ENCODE measurements at places on chromosomes 1 and 21. TPM values are rescaled to one million over a fixed set of nuclear protein-coding genes. Genes with fewer than 3 reads are reported as not detected.

- no peak for DNase-seq
These were observed 20.7 kb upstream of the ZNF326 start for GRCh38 chr1:89974256-89974655.

GRCh38 chr1:70462611-70463010, 51.5 kb downstream of the CTH start:
- no peak for DNase-seq

DNA sequence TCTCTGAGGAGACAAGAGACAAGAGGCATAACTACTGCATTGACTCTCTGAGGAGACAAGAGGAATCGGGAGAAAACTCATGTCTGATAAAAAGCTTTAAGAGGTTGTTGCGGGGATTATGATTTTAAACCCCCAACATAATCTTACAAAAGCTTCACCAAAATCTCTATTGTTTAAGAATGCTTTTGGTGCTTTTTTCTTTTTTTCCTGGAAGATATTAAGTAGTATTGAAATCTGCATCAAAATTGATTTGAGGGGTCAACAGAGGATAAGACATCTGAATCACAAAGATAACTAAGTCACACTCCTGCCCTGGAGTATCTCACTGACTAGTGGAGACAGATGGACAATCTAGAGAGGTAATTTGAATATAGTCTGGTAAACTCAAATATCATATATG, 115.6 kb upstream of the MROH9 start:
- DNase-seq = no peak

DNA sequence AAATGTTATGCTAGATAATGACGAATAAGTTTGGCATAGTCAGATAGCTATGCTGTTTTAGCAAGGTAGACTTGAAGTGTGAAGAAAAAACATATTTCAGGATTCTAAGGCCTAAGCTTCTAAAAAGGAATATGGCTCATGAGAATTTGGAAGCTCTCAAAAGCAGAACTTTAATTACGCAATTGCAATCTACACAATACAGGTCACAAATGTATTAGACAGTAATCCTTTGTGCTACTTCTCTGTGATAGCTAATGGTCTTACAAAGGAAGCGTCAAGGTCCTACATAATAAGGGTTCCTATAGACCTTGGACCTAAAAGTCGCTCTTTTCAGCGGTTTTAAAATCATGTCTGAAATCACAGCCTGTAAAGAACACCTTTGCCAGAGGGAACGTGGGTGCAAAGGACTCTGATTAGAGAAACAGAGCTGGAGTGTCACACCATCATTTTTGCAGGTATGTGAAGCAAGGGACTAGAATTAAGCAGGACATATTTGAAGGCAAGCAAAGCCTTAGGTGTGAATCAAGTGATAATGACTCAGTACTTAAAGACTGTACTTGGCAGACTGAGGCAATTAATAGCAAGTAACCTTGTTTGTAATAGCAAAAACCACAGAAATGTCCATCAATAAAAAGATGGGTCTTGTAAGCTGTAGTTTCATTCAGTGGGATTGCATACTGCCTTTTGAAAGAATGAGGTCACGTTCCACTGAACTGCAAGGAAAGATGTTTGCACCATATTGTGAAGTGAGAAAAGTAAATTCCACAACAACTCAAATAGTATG, 420.2 kb downstream of the KCTD3 start:
- DNase-seq = peak; percentile 23

Gene CDCA8
- 4.2 TPM for total RNA-seq

DNA sequence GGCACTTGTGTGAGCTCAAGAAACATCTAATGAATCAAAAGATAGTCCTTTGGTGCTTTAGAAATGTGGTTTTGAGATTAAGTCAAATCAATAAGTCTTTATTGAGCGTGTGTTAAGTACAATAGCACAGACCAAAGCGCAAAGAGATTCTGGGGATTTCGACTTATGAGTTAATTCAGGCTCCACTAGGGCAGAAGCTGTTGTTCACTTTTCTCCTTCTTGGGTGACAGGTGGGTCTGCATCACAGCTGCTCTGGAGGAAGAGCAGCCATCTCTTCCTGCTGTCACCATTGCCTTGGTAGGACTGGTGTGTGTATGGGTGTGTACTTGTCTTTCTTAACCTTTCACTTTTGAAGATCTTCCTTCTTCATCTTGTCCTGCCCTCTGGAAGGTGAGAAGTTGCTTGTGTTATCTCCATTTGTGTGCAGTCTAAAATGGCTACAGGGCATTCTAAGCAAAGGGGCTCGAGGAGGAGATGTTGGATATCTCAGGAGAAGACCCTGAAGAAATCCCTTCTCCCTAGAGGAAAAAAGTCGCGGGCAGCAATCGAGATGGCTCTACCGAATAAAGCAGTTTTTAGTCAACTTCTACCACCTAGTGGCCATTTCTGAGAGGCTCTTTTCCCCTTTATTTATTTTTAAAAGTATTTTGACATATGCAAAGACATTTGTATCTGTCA, 22.9 kb upstream of the DISC1 start:
- DNase-seq = no peak

Gene ANKRD34A
- 5.8 TPM for total RNA-seq

Gene LCE3A
- not detected for total RNA-seq

Gene FAM110D
- 0.70 TPM for total RNA-seq

DNA sequence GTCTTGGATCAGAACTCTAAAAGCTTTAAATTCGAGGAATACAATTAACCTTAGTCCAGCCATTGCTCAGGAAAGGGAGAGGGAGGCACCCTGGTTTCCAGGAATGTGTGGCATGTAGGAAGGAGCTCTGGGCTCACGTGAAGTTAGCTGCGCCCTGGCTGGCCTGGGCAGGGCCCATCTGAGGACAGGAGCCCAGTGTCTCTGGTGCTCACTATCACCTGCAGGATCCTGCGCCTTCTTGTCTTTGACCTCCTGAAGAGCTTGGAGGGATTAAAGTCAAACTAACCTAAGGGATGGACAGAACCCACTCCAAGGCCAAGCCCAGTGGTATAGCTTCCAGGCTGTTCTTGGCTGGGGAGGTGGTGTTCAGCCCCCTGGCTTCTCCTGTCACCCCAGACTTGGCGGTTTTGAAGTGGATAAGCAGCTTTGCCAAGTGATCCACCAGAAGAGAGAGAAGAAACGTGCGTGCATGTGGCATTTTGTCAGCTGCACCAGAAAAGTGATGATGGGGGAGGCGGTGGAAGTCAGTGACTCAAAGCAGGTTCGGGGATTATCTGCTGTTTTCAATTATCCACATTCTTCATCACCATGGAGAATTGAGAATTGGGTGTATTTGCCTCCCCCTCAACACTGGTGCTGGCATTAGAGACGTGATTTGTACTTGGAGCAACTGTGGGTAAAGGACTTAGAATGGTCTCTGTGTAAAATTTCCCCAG, 11.9 kb upstream of the KCNN3 start:
- DNase-seq = no peak

- no peak for DNase-seq
These were observed 318.0 kb downstream of the PTPRU start for GRCh38 chr1:29554208-29554778.

DNA sequence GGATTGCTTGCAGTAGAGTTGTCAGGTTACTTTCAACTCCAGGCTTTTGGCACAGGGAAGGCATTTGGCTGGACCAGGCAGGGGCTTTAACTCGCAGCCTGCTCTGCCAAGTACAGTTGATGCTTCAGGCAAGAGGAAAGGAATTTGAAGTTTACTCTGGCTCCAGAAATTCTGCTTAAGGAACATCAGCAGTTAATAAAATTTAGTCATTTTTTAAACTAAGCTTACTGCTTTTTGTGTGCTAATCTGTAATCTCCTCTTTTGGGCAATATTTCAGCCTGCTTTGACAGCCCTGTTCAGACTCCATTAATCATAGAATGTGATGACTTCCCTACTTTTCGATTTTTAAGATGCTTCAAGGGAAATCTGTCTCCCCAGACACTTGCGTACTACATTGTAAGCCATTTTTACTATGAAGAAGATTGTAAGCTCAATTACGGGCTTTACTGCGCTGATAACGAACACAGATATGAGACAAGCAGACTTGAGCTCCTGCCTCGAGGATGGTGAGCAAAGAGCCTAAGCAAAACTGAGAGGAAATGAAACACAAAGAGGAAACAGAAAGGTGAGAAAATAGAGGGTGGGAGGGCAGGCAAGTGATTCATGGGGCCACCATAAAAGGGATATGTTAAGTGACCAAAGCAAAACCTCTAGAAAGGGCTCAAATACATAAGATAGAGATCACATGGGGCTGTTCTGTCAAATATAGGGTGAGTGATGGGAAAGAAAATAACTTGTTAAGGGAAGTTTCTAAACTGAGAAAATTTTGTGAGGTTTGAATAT, 76.6 kb upstream of the VAV3 start:
- DNase-seq = no peak

DNA sequence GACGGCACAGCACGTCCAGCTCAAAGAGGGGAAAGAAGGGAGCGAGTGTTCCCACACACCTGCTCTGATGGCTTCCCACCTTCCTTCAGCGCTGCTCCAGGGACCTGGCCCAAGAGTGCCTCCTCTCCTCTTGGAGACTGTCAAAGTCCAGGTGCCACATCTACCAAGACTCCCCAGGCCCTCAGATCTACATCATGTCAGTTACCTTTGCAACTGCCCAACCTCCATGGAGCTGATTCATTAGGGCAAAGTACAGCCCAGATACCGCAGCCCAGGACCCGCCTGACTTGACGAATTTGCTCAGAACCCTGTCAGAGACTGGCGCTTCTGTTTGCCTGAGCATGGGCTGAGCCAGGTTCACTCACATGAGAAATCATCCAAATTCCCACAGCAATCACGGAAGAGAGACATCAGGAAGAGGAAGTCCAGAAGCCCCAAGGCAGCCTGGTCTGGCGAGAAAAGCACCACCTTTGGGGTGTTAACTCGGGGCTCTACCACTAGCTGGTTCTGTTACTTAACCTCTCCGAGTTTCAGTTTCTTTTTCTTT, at the start of gene SEC16B:
SEC16B (minus strand) TSS at position 234 of the 547 bp plus-strand sequence. CDS start 2,077 bp downstream, outside the sequence.
- DNase-seq = no peak

DNA sequence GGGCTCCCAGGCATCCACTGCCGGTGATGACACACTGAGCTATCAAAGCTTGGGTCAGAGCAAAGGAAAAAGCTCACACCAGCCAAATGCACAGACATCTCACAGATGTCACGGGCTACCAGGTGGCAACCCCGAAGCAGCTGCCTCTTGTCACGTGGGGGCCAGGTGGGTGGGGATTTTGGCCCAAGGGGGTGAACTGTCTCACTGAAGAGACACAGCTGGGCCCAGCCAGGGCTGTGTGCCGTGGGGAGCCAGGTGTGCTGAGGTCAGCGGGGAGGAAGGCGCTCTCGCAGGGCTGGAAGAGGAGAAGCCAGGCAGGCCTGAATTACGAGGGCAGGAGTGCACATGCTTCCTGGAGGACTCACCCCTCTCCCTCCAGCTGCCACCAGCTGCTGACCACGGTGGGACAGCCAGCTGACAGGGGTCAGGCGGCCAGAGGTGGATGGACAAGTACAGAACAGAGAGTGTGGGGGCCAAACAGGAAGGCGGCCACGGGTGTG, 32.4 kb downstream of the KCNN3 start:
- DNase-seq = no peak

Gene DEPDC1
- 2.6 TPM for total RNA-seq

Gene GPX7
- 5.7 TPM for total RNA-seq

Data from astrocyte (in vitro differentiated cells and primary cell).